Omental fat pad (tissue), 4 donors: ENCODE measurements at places on chromosomes 16 and 17. TPM values are rescaled to one million over a fixed set of nuclear protein-coding genes. Genes with fewer than 3 reads are reported as not detected.

DHRS11 gene
- 5.6 TPM for total RNA-seq

GRCh38 chr16:57424583-57424982 is 20.0 kb downstream of the CCL17 start:
- DNase-seq, result no peak

GRCh38 chr16:54928016-54928356 is 2.7 kb upstream of the IRX5 start:
- no peak for DNase-seq

GRCh38 chr17:45628019-45628418 is 137.5 kb upstream of the PLEKHM1 start:
- no peak for DNase-seq

GRCh38 chr17:49151996-49152395 is 19.4 kb downstream of the B4GALNT2 start:
- DNase-seq, result no peak
